ENCODE measurements at places on chromosomes 3 and 15. TPM values are rescaled to one million over a fixed set of nuclear protein-coding genes. Genes with fewer than 3 reads are reported as not detected.

GRCh38 chr15:63502137-63502766, 2.1 kb upstream of the USP3 start:
- H3K36me3 ChIP-seq = no peaks in the 10 kb centered on the region
- H3K4me1 ChIP-seq = peaks cover 14% of the 10 kb centered on the region
- H3K27me3 ChIP-seq = no peaks in the 10 kb centered on the region
- H3K27ac ChIP-seq = peak overlapping the region; percentile 91
- no peak overlapping the region for H3K4me3 ChIP-seq
- DNase-seq = no peak

- H3K4me1 ChIP-seq = peaks cover 11% of the 10 kb centered on the region
- no peak overlapping the region for H3K4me3 ChIP-seq
- H3K27ac ChIP-seq = no peak overlapping the region
- no peaks in the 10 kb centered on the region for H3K27me3 ChIP-seq
- DNase-seq = no peak
Measured at GRCh38 chr3:177061369-177061768, 135.9 kb downstream of the TBL1XR1 start.

DNA sequence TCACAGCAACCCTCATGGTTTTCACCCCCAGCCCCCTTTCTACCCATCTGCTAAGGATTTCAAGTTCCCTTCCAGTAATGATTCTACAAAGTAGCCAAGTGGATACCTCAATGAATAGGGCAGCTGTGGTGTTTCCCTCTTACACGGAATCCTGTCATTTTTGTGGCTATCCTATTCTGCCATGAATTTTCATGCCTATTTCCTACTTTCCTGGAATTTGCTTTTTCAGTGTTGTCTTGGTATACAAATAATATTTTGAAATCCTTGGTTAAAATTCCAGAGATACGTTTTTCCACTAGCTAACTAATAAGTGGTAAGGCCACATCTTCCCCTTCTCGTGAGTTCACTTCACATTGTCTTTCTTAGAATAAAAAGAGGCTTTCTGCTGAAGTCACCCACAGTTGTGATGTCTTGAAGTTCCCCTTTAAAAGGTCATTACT, 7.5 kb downstream of the ADPRH start:
- no peaks in the 10 kb centered on the region for H3K4me1 ChIP-seq
- no peak overlapping the region for H3K4me3 ChIP-seq
- H3K27ac ChIP-seq = no peak overlapping the region
- no peaks in the 10 kb centered on the region for H3K27me3 ChIP-seq

DNA sequence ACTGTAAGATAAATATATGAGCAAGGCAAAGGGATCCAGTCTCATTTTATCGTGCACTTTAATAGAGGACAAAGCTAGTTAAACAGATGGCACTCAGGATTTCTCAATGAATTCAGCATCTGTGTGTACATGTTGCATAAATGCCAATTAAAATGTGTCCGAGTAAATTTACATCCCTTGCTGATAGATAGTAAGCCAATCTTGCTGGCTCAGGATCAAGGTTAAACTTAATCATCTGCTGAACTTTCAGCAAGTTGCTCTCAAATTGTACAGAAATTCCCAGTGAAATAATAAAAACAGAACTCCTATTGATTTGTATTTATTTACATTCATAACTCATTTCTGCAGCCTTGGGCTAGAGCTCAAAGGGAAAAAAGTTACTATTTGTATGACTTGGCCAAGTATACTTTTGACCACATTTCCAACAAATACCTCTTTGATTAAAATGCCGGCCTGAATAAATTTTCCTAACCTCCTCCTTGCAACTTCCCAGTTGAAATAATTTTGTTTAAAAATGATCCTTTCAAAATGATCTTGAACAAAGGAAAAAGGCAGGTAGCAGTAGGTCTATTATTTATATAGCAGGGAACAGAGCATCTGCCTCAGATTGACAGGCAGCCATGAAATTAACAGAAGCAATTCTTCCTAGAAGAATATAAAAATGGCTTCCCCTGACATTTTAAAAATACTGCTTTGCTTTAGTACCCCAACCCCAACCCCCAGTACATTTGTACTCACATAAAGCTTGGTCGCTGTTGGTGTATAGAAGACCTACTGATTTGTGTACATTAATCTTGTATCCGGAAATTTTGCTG, 1001.9 kb downstream of the ROBO1 start:
- no peaks in the 10 kb centered on the region for H3K27me3 ChIP-seq
- no peak overlapping the region for H3K4me3 ChIP-seq
- no peaks in the 10 kb centered on the region for H3K36me3 ChIP-seq
- no peak overlapping the region for H3K27ac ChIP-seq
- no peaks in the 10 kb centered on the region for H3K4me1 ChIP-seq

DNA sequence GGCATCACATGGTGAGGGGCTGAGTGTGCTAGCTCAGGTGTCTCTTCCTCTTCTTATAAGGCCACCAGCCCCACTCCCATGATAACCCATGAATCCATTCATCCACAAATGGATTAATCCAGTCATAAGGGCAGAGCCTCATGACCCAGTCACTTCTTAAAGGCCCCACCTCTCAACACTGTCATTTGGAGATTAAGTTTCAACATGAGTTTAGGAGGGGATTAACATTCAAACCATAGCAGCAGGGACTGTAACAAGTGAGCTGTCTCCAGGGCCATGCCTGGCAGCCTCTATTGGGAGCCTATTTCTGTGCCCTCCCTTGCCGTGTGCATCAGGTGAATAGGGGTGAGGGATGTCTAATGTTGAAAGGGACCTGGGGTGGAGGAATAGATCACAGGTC, 77.5 kb downstream of the CHRD start:
- no peaks in the 10 kb centered on the region for H3K27me3 ChIP-seq
- H3K27ac ChIP-seq = no peak overlapping the region
- H3K4me1 ChIP-seq = no peaks in the 10 kb centered on the region
- no peaks in the 10 kb centered on the region for H3K36me3 ChIP-seq
- DNase-seq = no peak

DNA sequence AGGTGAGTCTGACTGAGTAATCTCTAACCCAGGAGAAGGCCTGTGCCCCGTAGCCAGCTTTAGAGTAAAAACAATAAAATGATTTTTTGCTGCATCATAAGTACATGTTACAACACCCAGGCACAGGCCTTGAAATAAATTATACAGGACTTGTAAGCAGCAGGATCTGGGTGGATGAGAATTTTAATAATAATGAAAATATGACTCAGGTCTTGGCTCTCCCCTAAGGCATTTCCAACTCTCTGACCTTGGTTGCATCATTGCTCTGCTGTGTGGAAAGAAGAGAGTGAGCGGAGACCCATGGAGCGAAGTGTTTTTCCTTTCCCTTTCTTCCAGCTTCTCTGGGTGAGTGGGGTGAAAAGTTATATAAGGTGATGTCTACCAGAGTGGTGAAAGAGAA, 44.6 kb downstream of the EOMES start:
- DNase-seq = peak; percentile 52
- H3K4me1 ChIP-seq = peaks cover 11% of the 10 kb centered on the region
- no peak overlapping the region for H3K4me3 ChIP-seq
- H3K27me3 ChIP-seq = no peaks in the 10 kb centered on the region
- no peak overlapping the region for H3K27ac ChIP-seq
- H3K36me3 ChIP-seq = no peaks in the 10 kb centered on the region

GRCh38 chr15:23079766-23080165, 40.4 kb upstream of the TUBGCP5 start:
- H3K36me3 ChIP-seq = no peaks in the 10 kb centered on the region
- H3K27me3 ChIP-seq = no peaks in the 10 kb centered on the region
- no peaks in the 10 kb centered on the region for H3K4me1 ChIP-seq
- H3K4me3 ChIP-seq = no peak overlapping the region
- no peak for DNase-seq
- no peak overlapping the region for H3K27ac ChIP-seq

DNA sequence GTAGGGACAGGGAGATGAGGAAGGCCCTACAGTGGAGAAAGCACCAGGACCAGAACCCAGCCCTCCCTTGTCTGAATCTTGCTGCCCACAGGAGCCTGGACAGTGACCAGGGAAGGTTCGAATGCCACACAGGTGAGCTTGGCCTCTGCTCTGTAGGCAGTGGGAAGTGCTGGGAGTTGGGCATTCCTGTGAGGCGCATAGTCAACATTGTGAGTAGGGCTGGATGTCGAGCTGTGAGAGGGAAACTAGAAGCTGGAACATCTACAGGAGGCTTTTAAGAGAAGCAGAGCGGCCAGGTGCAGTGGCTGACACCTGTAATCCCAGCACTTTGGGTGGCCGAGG, 20.3 kb upstream of the ALAS1 start:
- no peaks in the 10 kb centered on the region for H3K36me3 ChIP-seq
- DNase-seq = no peak
- no peak overlapping the region for H3K27ac ChIP-seq
- H3K27me3 ChIP-seq = no peaks in the 10 kb centered on the region

- H3K4me3 ChIP-seq = no peak overlapping the region
- H3K27ac ChIP-seq = no peak overlapping the region
- no peak for DNase-seq
- H3K27me3 ChIP-seq = no peaks in the 10 kb centered on the region
Measured at GRCh38 chr3:56704706-56705105, 21.6 kb upstream of the TASOR start.

DNA sequence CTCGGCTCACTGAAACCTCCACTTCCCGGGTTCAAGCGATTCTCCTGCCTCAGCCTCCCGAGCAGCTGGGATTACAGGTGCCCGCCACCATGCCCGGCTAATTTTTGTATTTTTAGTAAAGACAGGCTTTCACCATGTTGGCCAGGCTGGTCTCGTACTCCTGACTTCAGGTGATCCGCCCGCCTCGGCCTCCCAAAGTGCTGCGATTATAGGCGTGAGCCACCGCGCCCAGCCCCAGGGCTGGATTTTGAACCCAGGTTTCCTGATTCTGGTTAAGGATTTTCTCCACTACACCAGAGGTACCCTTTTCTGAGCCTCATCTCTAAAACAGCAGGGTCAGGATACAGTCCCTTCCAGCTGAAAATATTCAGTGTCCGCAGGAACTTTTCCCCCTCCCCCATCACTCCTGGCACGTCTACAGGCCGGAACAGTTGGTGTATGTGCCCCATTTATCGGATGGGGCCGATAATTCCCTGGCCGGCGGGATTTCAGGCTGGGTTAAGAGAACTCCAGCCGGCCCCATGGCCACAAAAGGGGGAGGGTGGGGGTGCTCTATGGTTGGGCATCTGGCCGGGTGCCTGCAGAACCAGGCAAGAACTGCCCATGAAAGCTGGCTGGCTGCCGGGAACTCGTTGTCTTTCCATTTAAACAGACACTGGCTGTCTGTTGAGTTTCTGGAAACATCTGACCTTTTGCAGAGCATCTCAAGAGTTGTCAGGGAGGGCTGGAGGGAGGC, 26.8 kb upstream of the SEMA4B start:
- peaks cover 3% of the 10 kb centered on the region for H3K4me1 ChIP-seq
- H3K27ac ChIP-seq = peak overlapping the region; percentile 60

DNA sequence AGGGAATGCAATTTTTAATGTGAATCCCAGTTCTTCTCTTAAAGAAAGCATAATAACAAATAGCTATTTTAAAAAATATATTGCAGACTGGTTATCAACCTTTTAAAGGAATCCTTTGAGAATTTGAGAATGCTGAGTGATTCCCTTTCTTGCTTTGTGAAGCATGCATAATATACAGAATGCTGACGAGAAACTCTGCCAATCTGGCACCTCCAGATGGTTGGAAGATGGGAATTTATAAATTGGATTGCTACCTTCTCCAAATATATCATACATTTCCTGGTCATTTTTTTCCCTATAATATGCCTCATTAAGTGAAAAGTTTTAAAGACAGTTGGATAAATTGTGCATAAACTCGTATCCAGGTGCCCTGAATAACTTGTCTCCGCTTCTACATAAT, 333.9 kb upstream of the ARPP21 start:
- H3K27ac ChIP-seq = no peak overlapping the region
- no peak overlapping the region for H3K4me3 ChIP-seq
- H3K27me3 ChIP-seq = no peaks in the 10 kb centered on the region

GRCh38 chr3:122415104-122415744, 638 bp downstream of the WDR5B start:
- H3K36me3 ChIP-seq = no peaks in the 10 kb centered on the region
- no peak for DNase-seq
- peak overlapping the region; percentile 41 for H3K27ac ChIP-seq
- no peaks in the 10 kb centered on the region for H3K27me3 ChIP-seq

- no peak overlapping the region for H3K4me3 ChIP-seq
- H3K27me3 ChIP-seq = no peaks in the 10 kb centered on the region
- no peak overlapping the region for H3K27ac ChIP-seq
- H3K36me3 ChIP-seq = no peaks in the 10 kb centered on the region
- DNase-seq = peak; percentile 71
Measured at GRCh38 chr3:59575113-59576001, 525.5 kb upstream of the CFAP20DC start.

GRCh38 chr3:181328346-181328745, 338.8 kb upstream of the DNAJC19 start:
- no peaks in the 10 kb centered on the region for H3K27me3 ChIP-seq
- no peak overlapping the region for H3K27ac ChIP-seq
- no peaks in the 10 kb centered on the region for H3K36me3 ChIP-seq
- H3K4me3 ChIP-seq = no peak overlapping the region

- DNase-seq = no peak
- peaks cover 2% of the 10 kb centered on the region for H3K4me1 ChIP-seq
- no peak overlapping the region for H3K4me3 ChIP-seq
Measured at GRCh38 chr15:71281256-71281655, 166.0 kb downstream of the THSD4 start.

GRCh38 chr15:80495401-80495942, 91.3 kb downstream of the ARNT2 start:
- no peaks in the 10 kb centered on the region for H3K36me3 ChIP-seq
- H3K4me1 ChIP-seq = peaks cover 4% of the 10 kb centered on the region
- no peaks in the 10 kb centered on the region for H3K27me3 ChIP-seq
- H3K27ac ChIP-seq = no peak overlapping the region

DNA sequence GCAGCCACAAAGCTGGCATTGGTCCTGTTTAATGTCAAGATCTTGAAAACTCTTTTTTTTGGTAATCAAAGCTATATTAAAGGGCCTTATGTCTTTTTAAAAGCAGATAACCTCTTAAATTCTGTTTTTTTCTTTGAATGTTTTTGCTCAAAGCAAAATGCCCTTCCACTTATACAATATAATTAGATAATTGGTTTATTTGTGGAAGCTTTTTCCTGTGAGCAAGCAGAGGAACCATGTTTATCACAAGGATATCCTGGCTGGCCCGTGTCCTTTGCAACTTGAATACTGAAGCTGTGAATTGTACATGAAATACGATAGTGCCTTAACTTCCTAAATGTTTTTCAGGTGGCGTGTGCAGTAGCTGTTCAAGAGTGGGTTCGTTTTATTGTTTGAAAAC, 2.6 kb downstream of the ST3GAL6 start:
- H3K4me3 ChIP-seq = no peak overlapping the region
- DNase-seq = no peak
- H3K27ac ChIP-seq = no peak overlapping the region
- H3K27me3 ChIP-seq = no peaks in the 10 kb centered on the region

- H3K27me3 ChIP-seq = no peaks in the 10 kb centered on the region
- no peaks in the 10 kb centered on the region for H3K36me3 ChIP-seq
- H3K27ac ChIP-seq = no peak overlapping the region
Measured at GRCh38 chr3:133490468-133491351, 82.8 kb upstream of the CDV3 start.

GOLGA6A gene
- not detected for total RNA-seq

GPR62 gene
- total RNA-seq = 0.40 TPM

PLCB2 gene
- 6.0 TPM for total RNA-seq

CYP1A2 gene
- not detected for total RNA-seq

SCAMP5 gene
- total RNA-seq = 5.7 TPM

POPDC2 gene
- total RNA-seq = 4.3 TPM

DISP2 gene
- 0.48 TPM for total RNA-seq
